Small intestine (tissue), 16 donors: ENCODE measurements at places on chromosomes 12 and 14. TPM values are rescaled to one million over a fixed set of nuclear protein-coding genes. Genes with fewer than 3 reads are reported as not detected.

The RIMBP2 gene
- 0.27 TPM for polyA plus RNA-seq

- no peaks in the 10 kb centered on the region for H3K36me3 ChIP-seq
- H3K4me1 ChIP-seq, result no peaks in the 10 kb centered on the region
- peaks cover 3% of the 10 kb centered on the region for H3K27me3 ChIP-seq
- no peak for DNase-seq
- H3K27ac ChIP-seq, result no peak overlapping the region
Measured at GRCh38 chr14:36279306-36280190, 40.9 kb downstream of the MBIP start.

- no peak for DNase-seq
- H3K27ac ChIP-seq, result no peak overlapping the region
- H3K4me1 ChIP-seq, result no peaks in the 10 kb centered on the region
- no peak overlapping the region for H3K4me3 ChIP-seq
Measured at GRCh38 chr14:52365071-52365470, 51.0 kb downstream of the PTGER2 start.

DNA sequence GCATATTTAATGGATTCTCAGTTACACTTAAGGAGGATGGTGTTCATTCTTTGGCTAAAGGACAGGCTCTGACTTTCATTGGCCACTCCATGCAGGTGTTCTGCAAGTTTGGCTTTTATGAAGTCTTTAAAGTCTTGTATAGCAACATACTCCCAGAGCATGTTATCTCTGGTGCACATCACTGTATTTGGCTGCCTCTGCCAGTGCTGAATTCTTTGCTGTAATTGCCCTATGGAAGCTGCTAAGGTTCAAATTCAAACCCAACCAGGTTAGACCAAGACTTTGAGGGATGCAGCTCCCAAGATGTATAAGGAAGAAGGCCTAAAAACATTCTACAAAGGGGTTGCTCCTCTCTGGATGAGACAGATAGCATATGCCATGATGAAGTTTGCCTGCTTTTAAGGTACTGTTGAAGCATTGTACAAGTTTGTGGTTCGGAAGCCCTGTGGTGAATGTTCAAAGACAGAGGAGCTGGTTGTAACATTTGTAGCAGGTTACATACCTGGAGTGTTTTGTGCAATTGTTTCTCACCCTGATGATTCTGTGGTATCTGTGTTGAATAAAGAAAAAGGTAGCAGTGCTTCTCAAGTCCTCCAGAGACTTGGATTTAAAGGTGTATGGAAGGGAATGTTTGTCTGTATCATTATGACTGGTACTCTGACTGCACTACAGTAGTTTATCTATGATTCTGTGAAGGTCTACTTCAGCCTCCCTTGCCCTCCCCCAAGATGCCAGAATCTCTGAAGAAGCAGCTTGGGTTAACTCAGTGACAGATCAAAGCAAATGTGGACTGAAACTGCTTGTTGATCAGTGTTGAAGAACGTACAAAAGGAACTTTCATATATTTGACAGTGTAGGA is 19.4 kb downstream of the TMEM116 start:
- H3K27ac ChIP-seq, result peak overlapping the region; percentile 50
- no peaks in the 10 kb centered on the region for H3K4me1 ChIP-seq
- peak; percentile 47 for DNase-seq
- no peaks in the 10 kb centered on the region for H3K27me3 ChIP-seq

DNA sequence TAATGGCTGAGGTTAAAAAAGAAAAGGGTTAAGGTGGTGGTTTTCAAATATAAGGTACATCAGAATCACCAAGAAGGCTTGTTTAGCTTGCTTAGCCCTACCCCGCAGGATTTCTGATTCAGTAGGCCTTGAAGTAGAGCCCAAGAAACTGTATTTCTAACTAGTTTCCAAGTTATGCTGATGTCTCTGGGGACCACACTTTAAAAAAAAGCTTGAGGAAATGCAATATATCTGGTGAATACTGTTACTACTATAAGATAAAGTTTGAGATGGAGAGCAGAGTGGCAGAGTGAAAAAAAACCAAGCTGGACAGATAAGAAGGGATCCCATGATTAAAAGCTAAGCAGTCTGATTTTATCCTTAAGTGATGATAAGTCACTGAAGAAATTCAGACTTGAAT is 18.3 kb upstream of the GXYLT1 start:
- H3K27me3 ChIP-seq, result no peaks in the 10 kb centered on the region
- H3K27ac ChIP-seq, result no peak overlapping the region
- peaks cover 2% of the 10 kb centered on the region for H3K36me3 ChIP-seq
- H3K4me1 ChIP-seq, result peaks cover 2% of the 10 kb centered on the region

DNA sequence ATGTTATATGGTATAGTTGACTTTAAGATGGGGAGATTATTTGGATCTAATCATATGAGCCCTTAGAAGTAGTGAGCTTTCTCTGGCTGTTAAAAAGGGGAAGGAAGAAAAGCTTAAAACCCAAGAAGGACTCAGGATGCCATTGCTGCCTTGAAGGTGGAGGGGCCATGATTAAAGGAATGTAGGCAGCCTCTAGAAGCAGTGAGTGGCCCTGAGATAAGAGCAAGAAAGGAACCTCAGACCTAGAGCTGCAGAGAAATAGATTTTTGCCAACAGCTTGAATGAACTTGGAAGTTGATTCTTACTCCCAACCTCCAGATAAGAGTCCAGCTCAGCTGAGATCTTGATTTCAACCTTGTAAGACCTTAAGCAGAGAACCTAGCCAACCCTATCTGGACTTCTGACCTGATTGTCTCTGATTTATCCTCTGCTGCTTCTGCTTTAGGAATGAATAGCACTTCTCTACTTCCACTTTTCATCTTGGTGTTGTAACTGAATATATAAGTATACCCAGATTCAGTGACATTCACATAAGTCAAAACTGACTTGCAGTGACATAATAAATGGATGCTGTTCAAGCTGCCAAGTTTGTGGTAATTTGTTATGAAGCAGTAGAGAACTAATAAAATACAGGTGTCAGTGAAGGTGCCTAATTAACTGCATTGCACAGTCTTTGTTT is 33.5 kb downstream of the RAD51B start:
- peaks cover 2% of the 10 kb centered on the region for H3K4me1 ChIP-seq
- H3K27me3 ChIP-seq, result no peaks in the 10 kb centered on the region
- H3K4me3 ChIP-seq, result no peak overlapping the region
- DNase-seq, result no peak
- H3K36me3 ChIP-seq, result peaks cover 8% of the 10 kb centered on the region

The ZCRB1 gene
- 38.4 TPM for polyA plus RNA-seq

The KRT82 gene
- polyA plus RNA-seq, result not detected

The PCED1B gene
- polyA plus RNA-seq, result 1.6 TPM

GRCh38 chr12:2129076-2129475 is 76.3 kb downstream of the CACNA1C start:
- no peak overlapping the region for H3K27ac ChIP-seq
- no peak for DNase-seq
- H3K36me3 ChIP-seq, result no peaks in the 10 kb centered on the region
- no peak overlapping the region for H3K4me3 ChIP-seq
- H3K27me3 ChIP-seq, result no peaks in the 10 kb centered on the region

DNA sequence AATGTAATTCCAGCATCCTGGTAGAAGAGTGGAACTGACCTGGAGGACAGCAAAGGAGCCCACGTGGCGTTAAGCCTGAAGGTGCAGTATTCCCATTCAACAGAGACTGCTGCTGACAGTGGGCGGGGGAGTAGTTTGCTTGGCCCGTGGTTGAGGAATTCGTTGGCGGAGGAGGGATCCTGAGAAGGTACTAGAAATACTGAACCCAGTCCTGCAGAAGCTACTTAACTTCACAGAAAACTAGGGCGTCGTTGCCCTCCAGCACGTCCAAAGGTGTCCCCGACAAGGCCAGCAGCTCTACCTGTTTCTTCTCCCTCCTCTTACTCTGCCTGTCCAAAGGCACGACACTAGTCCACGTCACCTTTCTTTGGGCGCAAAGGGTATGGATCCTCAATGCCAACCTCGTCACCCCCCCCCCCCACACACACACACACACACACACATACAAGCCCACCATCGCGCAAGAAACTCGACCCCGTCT is 303 bp downstream of the PUS7L start:
- DNase-seq, result peak; percentile 60
- H3K36me3 ChIP-seq, result no peaks in the 10 kb centered on the region
- H3K27ac ChIP-seq, result peak overlapping the region; percentile 99
- no peaks in the 10 kb centered on the region for H3K27me3 ChIP-seq
- peak overlapping the region; percentile 39 for H3K4me3 ChIP-seq

- no peaks in the 10 kb centered on the region for H3K4me1 ChIP-seq
- H3K27ac ChIP-seq, result no peak overlapping the region
- DNase-seq, result no peak
- no peaks in the 10 kb centered on the region for H3K27me3 ChIP-seq
- no peak overlapping the region for H3K4me3 ChIP-seq
Measured at GRCh38 chr12:67852701-67853100, 136.5 kb upstream of the IFNG-AS1 start.

The CCDC38 gene
- 0.58 TPM for polyA plus RNA-seq

The CCDC177 gene
- polyA plus RNA-seq, result 0.03 TPM

The FAM222A gene
- 3.4 TPM for polyA plus RNA-seq

GRCh38 chr14:64889352-64889751 is 9.6 kb upstream of the SPTB start:
- no peak for DNase-seq
- no peaks in the 10 kb centered on the region for H3K4me1 ChIP-seq
- H3K27me3 ChIP-seq, result peaks cover under 1% of the 10 kb centered on the region
- H3K27ac ChIP-seq, result no peak overlapping the region
- no peak overlapping the region for H3K4me3 ChIP-seq
- H3K36me3 ChIP-seq, result no peaks in the 10 kb centered on the region

The TSPAN9 gene
- 2.4 TPM for polyA plus RNA-seq
